ENCODE measurements at places on chromosomes 4 and X.

- DNase-seq = no peak
Measured at GRCh38 chr4:180422989-180423711, 1820.1 kb upstream of the TENM3 start.

GRCh38 chr4:128924951-128925350 lies 115.5 kb downstream of the JADE1 start:
- no peak for DNase-seq

DNA sequence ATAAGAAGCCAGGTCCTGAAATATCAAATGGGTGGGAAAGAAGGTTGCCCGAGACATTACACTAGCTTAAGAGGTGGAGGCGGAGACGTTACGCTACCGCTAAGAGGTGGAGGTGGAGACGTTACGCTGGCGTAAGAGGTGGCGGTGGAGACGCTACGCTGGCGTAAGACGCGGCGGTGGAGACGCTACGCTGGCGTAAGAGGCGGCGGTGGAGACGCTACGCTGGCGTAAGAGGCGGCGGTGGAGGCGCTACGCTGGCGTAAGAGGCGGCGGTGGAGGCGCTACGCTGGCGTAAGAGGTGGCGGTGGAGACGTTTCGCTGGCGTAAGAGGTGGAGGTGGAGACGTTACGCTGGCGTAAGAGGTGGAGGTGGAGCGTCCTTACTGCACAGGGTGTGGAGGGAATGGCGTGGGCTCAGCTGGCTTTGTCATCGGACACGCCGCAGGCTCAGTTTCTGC lies 12.8 kb downstream of the CYP4V2 start:
- peak; percentile 75 for DNase-seq

DNA sequence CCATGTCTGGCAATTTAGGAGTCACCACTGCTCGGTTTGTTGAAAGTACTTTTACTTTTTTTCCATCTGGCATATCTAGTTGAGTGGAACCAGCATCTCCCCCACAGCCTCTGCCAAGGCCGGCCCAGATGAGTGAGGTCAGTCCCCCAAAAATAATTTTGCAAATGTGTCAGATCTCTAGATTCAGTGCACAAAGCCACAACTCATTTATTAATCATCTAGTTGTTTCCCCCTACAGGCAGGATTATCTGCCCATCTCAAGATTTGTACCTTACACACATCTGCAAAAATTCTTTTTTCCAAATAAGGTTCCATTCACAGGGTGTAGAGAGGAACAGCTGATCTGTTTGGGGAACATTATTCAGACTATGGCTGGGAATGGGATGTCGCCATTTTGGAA lies 174.0 kb upstream of the MXRA5 start:
- DNase-seq = no peak

GRCh38 chr4:19402581-19403065 lies 849.1 kb upstream of the SLIT2 start:
- DNase-seq = no peak

- DNase-seq = no peak
Measured at GRCh38 chr4:52408471-52408870, 250.6 kb downstream of the USP46 start.

DNA sequence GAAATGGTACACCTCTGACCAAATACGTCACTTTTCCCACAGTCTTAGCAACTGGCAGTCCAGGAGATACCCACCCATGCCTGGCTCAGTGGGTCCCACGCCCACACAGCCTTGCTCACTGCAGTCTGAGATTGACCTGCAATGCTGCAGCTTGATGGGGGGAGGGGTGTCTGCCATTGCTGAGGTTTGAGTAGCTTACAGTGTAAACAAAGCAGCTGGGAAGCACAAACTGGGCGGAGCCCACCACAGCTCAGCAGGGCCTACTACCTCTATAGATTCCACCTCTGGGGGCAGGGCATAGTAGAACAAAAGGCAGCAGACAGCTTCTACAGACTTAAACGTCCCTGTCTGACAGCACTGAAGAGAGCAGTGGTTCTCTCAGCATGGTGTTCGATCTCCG lies 52.7 kb downstream of the AMER1 start:
- no peak for DNase-seq

DNA sequence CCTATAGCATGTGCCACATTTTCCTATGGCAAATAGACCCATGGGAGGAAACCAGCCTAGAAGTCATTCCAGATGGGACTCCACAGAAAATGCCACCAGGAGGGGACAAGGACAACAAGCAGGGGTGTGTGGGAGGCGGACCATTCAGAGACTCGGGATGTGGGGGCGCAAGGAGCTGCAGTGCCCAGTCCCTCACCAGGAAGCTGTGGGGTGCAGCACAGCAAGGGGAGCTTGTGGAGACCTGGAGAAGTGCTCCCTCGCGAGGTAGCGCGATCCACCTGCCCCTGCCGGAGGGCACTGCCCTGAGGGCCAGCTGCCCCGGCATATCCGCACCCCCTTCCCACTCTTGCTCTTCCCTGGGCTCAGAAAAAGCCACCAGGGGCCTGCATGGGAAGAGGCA lies 45.5 kb upstream of the C4orf50 start:
- no peak for DNase-seq

DNA sequence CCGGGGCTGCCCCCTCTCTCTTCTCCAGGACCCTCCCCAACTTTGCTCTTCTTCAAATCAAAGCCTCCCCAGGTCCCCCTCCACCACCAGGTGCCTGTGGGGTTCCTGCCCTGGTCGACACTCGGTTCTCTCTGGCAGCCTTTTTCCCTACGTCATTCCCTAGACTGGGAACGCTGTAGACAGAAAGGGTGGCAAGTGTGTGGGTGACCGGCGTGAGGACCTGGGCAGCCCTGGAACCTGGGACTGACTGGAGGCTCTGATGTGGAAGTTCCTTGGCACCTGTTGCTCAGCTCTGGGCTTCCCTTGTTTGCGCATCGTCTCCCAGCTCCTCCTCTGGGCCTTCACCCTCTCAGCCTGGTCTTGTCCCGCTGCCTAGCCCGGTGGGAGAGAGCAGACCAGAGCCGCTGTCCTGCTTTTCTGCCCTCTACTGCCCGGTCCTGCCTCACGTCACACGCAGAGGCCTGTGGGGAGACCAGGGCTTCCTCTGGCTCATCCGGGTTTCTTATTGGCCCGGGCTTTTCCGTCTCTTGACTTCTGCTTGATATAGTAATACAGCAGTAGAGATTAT lies 1.3 kb downstream of the TACC3 start:
- no peak for DNase-seq

DNA sequence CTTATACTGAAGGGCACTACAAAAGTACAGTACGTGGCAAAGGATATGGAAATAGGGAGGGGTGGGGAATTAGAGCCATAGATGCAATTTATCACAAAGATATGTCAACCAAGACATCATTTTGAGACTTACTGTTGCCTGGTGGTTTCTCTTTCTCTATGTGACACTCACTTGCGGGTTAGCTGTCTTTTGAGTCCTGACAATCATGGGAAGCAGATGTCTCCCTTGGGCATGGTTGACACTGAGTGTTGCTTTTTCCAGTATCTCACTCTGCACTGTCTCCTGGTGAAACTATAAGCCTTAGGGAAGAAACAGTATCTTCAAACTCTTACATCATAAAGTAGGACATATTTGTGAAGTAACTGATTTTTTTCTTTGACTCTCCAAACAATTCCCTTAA lies 383.5 kb upstream of the LCORL start:
- DNase-seq = no peak

- no peak for DNase-seq
Measured at GRCh38 chr4:38292529-38292928, 332.3 kb downstream of the PTTG2 start.

GRCh38 chr4:19930742-19931141 lies 321.0 kb upstream of the SLIT2 start:
- DNase-seq = no peak

Data from head of caudate nucleus (tissue), 42 donors.